ENCODE measurements at places on chromosomes 6 and 20.
A peak's percentile ranks its signal among the peaks of the same experiment; 100 is the strongest.

DNA sequence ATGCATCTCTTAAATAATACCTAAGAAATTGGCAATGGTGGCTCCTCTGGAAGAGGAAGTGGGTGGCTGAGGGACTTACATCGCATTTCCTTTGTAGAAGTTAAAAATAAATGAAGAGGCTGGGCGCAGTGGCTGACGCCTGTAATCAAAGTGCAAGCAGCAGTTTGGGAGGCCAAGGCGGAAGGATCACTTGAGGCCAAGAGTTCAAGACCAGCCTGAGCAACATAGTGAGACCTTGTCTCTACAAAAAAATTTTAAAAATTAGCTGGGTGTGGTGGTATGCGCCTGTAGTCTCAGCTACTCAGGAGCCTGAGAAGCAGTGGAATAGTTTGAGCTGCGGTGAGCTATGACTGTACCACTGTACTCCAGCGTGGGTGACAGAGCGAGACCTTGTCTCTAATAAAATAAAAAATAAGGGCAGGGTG, 12.2 kb upstream of the NCOA3 start:
- DNase-seq = peak; percentile 85

GRCh38 chr6:30345852-30346251, 896 bp downstream of the RPP21 start:
- peak; percentile 12 for DNase-seq

- no peak for DNase-seq
Observed at GRCh38 chr6:148969603-148970061, 222.8 kb downstream of the UST start.

DNA sequence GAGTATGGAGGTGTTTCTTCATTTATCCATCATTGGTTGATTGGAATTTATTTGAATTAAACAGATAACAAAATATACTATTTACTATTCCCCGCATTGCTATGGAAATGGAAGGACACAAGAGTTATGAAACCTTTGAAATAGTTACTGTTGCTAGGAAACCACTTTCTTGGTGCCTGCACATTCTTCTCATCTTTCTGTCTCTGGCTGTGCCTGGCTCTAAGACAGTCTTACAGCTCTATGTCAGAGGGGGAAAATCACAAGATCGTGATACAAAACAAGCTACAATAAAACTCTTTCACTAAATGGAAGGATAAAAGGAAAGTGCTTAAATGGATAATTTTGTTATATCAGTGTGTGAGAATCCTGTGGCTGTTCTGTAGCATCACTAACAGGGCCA, 453.0 kb downstream of the LMBRD1 start:
- DNase-seq = no peak

- no peak for DNase-seq
Observed at GRCh38 chr6:551829-552350, 105.0 kb downstream of the HUS1B start.

- DNase-seq = peak; percentile 44
Observed at GRCh38 chr6:36873612-36874442, 776 bp downstream of the PPIL1 start.

DNA sequence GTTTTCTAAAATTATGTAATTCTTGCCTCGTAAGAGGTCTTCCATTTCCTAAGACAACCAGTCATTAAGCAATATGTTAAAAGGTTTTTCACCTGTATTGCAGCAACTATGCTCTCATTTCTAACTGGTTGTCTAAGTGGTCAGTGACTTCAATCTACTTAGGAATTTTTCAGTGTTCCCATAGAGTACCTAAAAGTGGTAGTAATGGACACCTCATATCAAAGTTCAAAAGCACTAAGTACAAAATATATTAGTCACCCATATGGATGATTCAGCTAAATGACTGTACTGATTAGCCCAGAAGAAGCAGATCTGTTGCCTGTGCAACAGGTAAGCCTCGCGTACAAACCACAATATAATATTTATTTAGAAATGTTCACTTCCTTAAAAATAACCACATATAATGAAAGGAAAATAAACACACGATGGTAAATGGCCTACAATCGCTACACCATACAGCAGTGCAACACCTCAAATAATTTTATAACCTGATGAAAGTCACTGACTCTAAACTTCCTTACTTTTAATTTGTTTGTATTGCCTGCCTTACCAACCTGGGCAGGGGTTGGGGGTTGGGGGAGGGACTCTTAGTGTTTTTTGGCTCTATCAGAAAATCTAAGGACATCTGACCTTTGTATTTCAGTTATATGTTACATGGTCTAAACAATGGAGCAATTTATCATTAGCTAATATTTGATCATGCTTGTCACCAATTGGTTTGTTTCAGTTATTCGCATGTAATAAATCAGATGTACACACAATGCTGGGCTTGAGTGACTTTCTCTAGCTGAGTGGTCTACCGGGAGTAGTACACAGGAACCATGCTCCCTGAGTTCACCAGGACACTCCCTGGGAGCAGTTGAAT, 105.9 kb downstream of the HIVEP2 start:
- no peak for DNase-seq

- DNase-seq = no peak
Observed at GRCh38 chr6:86936834-86937218, 502 bp upstream of the HTR1E start.

- DNase-seq = no peak
Observed at GRCh38 chr20:48940170-48940569, 18.7 kb downstream of the ARFGEF2 start.

DNA sequence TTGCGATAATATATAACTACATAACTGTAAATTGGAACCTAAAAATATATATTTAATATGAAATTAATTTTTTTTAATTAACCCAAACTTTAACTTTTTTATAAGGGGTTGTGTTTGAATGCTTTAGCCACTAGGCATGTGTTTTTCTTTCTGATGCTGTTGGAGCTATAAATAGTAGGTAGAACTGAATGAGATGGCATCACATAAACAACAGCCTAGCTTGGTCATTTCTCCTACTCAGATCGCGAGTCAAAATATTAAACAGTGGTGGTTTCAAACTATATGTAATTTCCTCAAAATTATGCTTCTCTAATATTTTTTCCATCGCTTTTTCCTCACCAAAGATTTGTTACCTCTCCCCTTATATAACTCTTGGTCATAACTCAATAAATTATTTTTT, 243.2 kb downstream of the ARID1B start:
- DNase-seq = peak; percentile 62

DNA sequence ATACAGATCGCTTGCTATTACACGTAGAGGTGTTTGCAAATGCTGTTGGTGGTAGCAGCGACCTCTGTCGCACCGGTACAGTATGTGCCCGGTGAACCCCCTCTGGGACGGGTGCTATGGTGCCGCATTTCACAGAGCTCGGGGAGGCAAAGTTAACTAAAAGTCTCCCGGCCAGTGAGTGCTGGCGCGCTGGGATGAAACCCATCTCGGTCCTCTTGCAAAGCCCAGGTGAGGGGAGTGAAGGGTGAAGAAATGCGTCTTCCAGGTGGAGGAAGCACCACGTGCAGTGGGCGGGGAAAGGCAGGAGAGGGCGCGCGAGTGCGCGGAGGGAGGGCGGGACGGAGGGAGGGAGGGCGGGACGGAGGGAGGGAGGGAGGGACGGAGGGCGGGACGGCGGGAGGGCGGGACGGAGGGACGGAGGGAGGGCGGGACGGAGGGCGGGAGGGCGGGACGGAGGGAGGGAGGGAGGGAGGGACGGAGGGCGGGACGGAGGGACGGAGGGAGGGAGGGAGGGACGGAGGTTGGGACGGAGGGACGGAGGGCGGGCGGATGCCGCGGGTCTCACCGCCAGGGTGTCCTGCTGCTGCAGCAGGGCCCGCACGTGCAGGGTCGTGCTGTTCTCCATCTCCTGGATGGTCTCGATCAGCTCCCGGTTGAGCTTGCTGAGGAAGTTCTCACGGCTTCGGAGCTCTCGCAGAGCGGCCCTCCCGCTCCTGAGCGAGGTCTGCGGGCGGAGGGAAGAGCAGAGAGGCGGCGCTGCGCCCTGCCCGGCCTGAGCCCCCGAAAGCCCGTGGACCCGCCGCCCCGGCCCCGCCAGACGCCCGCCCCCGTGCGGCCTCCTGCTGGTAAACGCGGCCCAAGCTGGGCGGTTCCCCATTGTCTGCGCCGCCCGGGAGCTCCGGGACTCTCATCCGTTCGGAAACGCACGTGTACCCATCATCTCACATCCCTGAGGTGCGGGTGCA, 11.7 kb downstream of the C20orf96 start:
- no peak for DNase-seq

GRCh38 chr6:21850691-21851090, 257.1 kb downstream of the SOX4 start:
- peak; percentile 69 for DNase-seq

DNA sequence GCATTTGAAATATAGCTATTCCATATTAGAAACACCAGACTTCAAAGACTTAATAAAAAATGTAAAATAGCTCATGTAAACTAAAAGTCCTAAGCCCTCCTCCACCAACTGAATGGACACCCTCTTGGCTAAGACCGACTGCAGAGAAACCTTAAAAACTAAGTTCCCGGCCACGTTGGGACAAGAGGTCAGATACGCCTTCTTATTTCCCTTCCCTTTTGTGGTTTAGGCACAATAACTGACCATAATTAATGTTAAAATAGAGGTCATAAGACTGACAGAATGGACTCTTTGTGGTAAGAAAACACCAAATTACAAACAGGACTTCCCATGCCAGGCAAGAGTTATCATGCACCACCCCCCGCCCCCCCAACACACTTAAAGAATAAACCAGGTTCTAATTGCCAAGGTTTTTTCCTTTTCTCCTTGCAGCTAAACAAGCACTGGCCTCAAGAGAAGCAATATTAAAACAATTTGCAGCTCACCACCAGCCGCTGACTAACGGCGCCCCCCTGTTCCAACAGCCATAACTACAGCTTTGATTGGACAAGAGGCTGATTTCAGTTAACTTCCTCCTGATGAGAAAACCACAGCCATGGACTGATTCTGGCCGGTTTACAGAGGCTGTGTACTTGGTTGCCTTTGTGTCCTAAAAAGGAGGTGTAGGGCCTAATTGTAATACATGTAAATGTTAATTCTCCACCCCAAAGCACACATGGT, 10.7 kb upstream of the LAMP5 start:
- DNase-seq = peak; percentile 74

GRCh38 chr20:47670913-47671312, 114.4 kb downstream of the SULF2 start:
- no peak for DNase-seq

GRCh38 chr6:118867181-118867580, 26.8 kb upstream of the ASF1A start:
- DNase-seq = no peak

- DNase-seq = peak; percentile 96
Observed at GRCh38 chr20:24948939-24949679, at the start of gene CST7. Gene CST7, plus strand, starts transcription at chr20:24949269. Its CDS starts 237 bp downstream, at chr20:24949506.

GRCh38 chr20:53984356-53985149, 85.8 kb downstream of the BCAS1 start:
- no peak for DNase-seq

- DNase-seq = no peak
Observed at GRCh38 chr20:347317-347639, 367 bp downstream of the NRSN2 start.

DNA sequence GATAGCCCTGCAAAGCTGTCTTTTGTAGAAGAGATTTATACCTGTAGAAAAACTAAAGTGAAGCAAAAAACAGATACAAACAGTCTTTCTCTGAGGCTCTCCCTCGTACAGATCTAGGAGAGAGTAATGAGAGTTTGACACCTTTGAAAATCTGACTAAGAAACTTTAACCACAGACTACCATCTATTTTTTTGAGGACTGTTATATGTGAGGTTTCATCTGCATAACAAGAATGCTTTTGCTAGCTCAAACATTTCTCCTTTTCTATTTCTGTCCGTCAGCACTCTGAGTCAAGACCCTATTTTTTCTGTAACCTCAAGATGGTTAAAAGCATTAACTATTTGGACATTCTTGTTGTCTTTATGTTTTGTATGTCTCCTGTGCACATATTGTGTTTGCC, 193.0 kb downstream of the BTBD3 start:
- DNase-seq = no peak
